Stimulated activated CD4-positive, alpha-beta T cell treated with anti-CD3 and anti-CD28 coated beads, Interleukin-1b, Interleukin-23, amount 100 ng/mL, for 48 hours (primary cell): ENCODE measurements at places on chromosomes 12 and 14.

GRCh38 chr12:51694146-51694545 is 103.1 kb downstream of the SCN8A start:
- no peak for DNase-seq

- DNase-seq, result no peak
Measured at GRCh38 chr14:41608681-41609390, 2.2 kb downstream of the LRFN5 start.

DNA sequence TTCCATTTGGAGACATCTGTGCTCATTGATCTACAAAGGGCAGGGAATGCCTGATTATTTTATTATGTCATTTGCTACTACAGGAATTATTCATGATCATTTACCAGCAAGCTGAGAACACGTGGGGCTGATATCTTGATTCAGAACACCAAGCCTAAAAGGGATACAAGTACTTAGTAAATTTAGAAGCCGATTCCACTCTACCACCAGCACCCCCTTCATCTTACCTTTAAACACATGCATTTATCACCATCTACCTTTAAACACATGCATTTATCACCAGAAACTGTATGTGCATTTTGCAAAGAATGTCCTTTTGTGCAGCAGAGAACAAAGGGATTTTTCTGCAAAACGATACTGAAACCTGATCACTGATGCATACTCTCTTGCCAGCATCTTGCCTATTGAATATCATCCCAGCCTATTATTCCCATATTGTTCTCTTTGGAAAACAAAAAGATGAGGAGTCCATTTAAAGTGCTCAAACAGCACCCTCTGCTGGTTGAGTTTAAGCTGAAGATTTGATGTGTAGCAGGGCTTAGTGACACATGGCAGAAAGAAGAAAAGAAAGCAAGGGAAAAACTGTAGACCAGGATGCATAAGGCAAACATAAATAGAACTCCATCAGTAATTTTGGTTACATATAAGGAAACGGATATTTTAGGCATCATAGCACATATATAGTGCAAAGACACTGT is 132.6 kb upstream of the PLEKHG7 start:
- no peak for DNase-seq

- no peak for DNase-seq
Measured at GRCh38 chr12:5073853-5074252, 30.2 kb downstream of the KCNA5 start.

DNA sequence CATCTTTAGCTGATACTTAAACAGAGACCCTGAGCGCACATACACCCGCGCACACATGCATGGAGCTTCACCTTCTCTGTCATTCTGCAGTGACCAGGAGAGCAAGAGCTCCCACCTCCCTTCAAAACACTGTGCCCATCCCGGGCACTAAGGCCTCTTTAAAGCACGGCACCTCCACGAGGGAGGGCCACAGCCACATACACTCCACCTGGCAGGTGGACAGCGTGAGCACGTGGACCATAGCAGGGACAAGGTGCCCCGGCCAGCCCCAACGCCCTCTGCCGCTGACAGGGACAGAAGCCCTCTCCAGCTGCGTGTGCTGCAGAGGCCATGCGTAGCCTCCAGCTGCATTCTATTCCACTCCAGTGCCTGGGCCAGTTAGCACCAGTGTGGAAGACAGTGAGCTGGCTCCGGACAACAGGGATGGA is 5.4 kb downstream of the GAPDH start:
- no peak for DNase-seq

DNA sequence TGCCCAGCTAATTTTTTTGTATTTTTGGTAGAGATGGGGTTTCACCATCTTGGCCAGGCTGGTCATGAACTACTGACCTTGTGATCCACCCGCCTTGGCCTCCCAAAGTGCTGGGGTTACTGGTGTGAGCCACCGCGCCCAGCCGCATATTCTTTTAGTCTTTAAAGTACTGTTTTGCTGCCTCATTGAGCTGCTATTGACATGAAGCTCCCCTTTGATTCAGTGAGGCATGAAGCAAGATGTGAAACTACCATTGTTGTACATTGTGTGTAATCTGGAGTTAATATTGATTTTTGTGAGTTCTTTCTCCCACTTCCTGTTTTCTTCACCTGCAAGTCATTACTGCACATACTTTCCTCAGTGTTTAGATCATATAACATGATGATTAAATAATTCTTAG is 80.8 kb downstream of the MNAT1 start:
- DNase-seq, result no peak

DNA sequence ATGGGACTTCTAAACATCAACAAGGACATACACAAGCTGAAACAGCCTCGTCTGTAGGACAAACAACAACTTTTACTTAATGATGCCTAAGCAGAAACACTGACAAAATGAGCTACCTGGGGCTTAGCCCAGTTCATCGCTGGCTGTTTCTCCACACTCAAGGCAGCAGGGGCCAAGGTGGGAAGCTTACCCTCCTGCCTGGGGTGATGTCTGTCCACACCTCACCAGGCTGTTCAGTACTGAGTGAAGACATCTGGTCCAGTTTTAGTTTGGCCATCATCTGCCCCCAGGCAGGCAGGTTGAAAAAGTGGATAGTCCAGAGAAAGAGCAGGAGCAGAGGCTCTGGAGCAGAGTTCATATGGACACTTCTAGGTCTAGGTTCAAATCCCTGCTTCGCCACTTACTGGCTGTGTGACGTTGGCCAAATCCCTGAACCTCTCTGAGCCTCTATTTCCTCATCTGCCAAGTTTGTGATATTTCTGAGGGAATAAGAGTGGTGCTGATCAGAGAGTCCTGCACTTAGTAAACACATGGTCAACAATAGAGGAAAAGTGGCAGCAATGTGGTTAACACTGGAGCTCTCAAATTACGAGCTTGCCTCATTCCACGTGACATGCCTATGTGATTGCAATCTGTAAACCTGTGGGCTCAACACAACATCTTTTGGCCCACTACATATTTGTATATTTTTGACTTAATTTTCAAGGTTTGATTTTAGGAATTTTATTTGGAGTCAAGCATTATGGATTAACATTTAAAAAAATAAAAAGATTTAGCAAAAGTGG is 720.1 kb upstream of the TMEM132C start:
- DNase-seq, result no peak

DNA sequence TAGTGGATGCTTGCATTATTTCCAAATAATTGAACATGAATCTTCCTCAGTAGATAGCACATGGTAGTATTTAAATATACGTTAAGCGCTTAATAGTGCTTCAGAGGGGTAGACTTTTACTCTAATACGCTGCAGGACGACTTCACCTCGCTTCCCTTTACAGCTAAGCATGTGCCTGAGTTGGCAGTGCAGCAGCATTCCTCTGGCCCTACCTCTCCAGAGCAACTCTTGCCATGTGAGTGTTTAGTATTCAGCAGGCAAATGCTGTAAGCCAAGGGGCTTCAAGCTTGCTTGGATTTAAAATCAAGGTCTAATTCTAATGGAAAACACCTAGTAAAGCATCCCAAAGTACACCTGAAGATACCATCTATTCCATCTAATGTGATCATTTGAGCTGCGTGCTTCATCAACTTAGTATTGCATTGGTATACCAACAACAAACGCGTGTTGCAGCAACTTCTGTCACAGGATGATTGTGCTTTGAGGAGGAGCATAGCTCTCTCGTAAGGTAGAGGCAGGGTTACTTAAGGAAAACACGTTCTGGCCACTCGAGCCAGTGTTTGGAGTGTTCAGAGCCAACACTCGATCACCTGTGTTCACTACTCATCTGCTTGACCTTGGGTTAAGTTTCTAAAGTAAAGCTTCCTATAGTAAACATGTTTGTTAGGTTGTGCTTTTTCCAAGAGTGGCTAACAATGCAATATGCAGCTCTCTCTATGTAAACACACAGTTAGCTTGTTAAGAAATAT is 60.6 kb downstream of the PIWIL1 start:
- DNase-seq, result no peak
